Activated CD4-positive, alpha-beta memory T cell treated with anti-CD3 and anti-CD28 coated beads, Interleukin-2, amount 10 ng/mL, durations not matched to agents 7 days and 5 days (primary cell): ENCODE measurements at places on chromosomes 2 and 18. TPM values are rescaled to one million over a fixed set of nuclear protein-coding genes. Genes with fewer than 3 reads are reported as not detected.

GRCh38 chr2:72887032-72887739 lies at the start of gene SPR:
SPR (plus strand) TSS chr2:72887408; CDS start chr2:72887433, 25 bp downstream.
- DNase-seq: peak; percentile 69

- DNase-seq: no peak
Measured at GRCh38 chr2:121532894-121533293, 2.2 kb downstream of the RNU4ATAC start.

GRCh38 chr2:158689391-158689790 lies 105.7 kb upstream of the DAPL1 start:
- DNase-seq: no peak

- DNase-seq: no peak
Measured at GRCh38 chr2:39571111-39571731, 94.5 kb upstream of the TMEM178A start.

GRCh38 chr2:50743471-50743870 lies 288.5 kb downstream of the NRXN1 start:
- no peak for DNase-seq

GRCh38 chr2:171522788-171523087 lies 464 bp downstream of the CYBRD1 start:
- peak; percentile 17 for DNase-seq

- DNase-seq: no peak
Measured at GRCh38 chr2:163462993-163463392, 272.8 kb downstream of the FIGN start.

GRCh38 chr2:24930768-24931167 lies 10.7 kb upstream of the ADCY3 start:
- DNase-seq: no peak

DNA sequence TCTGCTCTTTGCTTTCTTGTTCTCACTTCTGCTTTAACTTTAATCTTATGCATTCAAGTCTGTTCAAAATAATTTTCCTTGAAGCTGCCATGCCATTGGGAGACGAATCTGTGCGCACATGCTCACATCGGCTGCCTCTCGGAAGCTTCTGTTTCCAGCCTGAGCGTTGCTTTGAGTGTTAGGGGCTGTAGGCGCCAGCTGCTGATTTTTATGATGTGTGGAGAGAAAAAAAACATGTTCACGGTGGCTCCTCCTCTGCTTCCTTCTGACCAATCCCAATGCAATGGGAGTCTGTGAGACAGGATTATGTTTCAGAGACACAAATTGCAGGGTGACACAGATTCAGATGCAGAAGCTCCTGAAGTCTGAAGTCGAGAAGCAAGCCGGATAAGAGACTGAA lies at the start of gene MC4R:
MC4R (minus strand) TSS at position 180 of the 400 bp plus-strand sequence. CDS start 426 bp downstream, outside the sequence.
- DNase-seq: no peak

GRCh38 chr18:67199993-67200617 lies 316.4 kb downstream of the DSEL start:
- no peak for DNase-seq

DNA sequence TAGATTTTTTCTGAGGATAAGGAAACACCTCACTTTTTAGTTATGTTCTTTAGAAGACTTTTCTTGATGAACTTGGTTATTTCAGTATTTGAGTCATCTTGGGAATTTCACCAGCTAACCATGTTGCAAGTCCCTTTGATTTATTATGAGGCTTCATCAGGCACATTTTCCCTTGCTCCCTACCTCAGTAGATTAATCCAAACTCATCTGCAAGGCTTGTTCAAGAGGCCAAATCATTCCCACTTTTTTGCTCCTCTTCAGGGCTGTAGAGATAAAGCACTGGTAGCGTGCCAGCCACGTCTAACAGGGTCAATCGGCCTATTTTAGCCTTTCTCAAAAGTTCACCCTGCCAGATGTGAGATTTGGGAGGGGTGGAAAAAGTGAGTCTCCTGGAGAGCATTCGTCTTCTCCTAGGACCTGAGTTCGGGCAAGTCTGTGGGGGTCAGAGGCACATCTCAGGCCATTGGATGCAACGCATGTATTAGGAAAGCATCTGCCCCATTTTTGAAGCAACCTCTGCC lies 120.3 kb downstream of the RDH14 start:
- no peak for DNase-seq

DNA sequence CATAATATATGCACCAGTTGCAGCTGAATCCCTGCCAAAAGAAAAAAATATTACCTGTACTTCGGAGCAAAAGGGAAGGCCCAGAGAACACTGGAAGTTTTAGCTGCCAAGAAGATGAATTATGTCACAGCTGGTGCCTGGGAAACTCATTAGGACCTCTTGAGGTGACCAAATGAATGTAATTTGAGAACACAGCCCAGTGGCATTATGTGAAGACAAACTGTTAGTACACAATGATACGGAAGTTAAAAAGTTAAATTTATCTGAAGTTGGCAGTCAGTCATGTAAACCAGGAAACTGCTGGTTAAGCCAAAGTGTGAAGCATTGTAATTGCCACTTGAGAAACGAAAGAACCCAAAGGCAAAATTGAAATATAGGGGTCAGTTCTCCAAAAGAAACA lies 80.7 kb downstream of the EML4 start:
- DNase-seq: no peak

DNA sequence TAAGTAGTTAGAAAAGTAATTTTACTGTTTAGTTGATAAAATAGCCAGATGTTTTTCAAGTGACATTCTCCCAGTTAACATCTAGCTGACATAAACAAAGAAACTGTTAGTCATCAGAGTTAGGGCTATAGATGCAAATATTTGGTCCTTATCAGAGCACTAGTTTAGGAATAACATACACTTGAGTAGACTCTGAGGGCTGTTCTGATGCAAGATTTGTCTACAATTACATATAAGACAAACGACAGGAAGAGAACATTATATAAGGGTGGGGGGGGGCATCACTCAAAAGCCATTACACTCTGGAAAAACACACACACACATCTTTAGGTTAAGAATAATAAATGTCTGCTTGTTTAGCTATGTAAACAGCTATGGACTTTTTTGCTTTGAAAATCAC lies 554.4 kb upstream of the LRRTM1 start:
- DNase-seq: no peak

DNA sequence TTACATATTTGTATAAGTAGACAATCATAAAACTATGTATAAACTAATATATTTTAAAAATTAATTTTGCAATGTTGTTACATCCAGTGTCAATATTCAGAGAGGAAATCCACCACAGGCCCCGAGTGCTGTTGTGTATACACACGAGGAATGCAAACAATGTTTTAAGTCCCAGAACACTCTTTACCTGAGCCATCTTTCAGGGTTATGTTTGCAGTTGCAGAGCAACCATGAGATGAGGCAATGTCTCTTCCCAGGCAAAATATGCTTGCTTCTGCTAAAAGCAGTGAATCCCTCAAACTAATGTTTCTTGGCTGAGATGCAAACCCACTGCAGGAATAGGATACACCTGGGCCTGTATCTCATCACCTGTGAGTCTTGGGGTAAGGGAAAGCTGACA lies 91.3 kb downstream of the ASXL2 start:
- DNase-seq: no peak

DNA sequence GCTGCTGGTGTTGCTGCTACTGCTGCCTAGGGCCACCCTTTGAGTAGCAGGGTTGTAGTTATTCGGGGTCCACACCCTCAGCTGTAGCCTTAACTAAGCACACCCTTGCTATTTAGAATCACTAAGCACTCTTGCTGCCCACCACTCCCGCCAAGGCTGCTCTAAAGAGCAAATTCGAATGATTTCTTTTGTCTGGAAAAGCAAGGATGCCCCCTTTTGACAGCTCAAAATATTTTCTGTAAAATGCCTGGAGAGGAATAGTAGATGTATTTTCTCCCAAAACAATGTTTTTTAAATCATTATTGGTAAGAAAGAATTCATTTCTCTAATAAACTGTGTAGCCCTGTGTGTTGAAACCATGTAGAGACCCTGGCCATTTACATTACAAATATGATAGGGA lies 80.8 kb upstream of the PAPOLG start:
- DNase-seq: no peak

- no peak for DNase-seq
Measured at GRCh38 chr2:191352536-191352935, 107.3 kb downstream of the MYO1B start.

GALNT1 gene
- total RNA-seq: 47.3 TPM

SIGLEC15 gene
- not detected for total RNA-seq

SERPINB5 gene
- not detected for total RNA-seq

MAB21L4 gene
- total RNA-seq: not detected

C2orf78 gene
- total RNA-seq: not detected

STEAP3 gene
- not detected for total RNA-seq

DLX2 gene
- not detected for total RNA-seq

BOLA3 gene
- total RNA-seq: 46.5 TPM

MYL12B gene
- 371 TPM for total RNA-seq
